HT-29 (cell line): ENCODE measurements at places on chromosomes 13 and 19.

GRCh38 chr19:46719629-46720502, 3.0 kb upstream of the PRKD2 start:
- no peak for DNase-seq

DNA sequence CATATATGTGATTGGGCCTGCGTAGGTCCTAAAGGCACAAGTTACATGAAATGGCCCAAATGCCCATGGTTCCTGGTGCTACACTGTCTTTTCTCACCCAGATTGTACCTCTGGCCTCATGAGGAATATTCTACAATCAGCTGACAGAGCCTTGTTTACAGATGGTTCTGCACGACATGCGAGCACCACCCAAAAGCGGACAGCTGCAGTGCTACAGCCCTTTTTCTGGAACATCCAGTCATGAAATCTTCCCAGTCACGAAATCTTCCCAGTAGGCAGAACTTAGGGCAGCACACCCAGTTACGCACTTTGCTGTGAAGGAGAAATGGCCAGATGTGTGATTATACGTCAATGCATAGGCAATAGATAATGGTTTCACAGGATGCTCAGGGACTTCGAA, 7.7 kb upstream of the ELF1 start:
- DNase-seq, result no peak

DNA sequence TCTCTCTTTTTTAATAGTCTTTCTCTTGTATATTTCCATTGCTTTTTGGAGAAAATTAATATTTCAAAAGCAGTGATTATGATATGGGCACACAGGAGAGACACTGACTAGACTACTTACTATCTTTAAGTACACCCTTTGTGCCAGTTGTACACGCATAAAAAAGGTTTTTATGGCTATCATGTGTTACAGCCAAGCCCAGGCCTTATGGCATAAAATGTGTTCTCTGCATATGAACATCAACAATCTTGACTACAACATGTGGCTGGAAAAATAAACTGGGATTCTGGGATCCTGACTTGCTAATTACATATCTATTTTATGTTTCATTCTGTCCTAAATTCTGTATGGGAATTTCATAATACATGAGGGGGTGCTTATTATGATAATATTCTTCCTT, 1401.8 kb downstream of the SLITRK5 start:
- no peak for DNase-seq

- no peak for DNase-seq
Measured at GRCh38 chr13:91355826-91356710, 8.6 kb downstream of the MIR17HG start.

DNA sequence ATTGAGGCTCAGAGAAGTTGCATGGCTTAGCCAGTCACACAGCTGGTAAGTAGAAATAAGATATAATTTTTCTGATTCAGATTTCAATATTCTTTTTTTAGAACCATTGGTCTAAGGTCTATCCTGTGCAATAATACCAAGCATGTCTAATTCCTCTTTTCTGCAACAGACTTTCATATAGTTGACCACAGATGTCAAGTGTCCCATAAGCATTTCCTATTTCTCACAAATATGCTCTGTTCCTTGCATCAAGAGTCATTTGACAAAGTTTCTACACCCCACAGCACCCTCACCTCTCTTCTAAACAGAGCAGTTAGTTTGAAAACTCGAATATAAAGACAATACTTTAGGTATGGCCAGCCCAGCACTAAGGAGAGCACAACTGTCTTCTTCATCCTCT, 26.8 kb upstream of the SACS start:
- DNase-seq, result no peak

GRCh38 chr19:31438401-31439269, 89.4 kb upstream of the TSHZ3 start:
- DNase-seq, result no peak

DNA sequence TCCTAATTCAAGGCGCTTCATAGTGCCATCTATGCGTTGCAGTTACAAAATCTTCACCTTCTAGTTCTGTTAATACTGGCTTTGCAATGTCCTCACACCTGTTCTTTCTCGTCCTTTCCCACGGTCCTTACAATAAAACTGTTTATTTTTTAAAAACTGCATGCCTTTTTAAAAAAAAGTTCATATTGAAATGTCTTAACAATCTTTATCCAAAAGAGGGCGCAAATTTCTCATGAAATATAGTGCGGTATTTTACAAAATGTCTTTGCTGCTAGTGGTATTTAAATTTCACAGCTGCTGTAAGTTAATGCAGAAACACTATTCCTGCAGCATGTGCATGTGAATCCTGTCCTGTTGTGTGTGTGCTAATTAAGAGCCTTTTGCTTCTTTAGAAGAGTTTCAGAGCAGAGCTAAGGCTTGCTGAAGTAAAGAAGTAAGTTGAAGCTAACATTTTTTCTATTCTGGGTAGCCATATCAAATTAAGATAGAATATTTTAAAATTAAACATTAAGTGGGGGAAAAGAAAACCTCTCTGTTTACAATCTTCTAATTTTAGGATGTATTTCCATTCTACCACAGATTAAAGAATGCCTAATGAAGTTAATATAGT, 15.8 kb upstream of the CLDN10 start:
- peak; percentile 78 for DNase-seq

GRCh38 chr13:110405597-110406450, 98.7 kb downstream of the COL4A2 start:
- DNase-seq, result no peak

GRCh38 chr13:28097503-28097902, 2.9 kb downstream of the FLT3 start:
- no peak for DNase-seq

- peak; percentile 15 for DNase-seq
Measured at GRCh38 chr19:18282788-18283141, 1.3 kb upstream of the JUND start.

DNA sequence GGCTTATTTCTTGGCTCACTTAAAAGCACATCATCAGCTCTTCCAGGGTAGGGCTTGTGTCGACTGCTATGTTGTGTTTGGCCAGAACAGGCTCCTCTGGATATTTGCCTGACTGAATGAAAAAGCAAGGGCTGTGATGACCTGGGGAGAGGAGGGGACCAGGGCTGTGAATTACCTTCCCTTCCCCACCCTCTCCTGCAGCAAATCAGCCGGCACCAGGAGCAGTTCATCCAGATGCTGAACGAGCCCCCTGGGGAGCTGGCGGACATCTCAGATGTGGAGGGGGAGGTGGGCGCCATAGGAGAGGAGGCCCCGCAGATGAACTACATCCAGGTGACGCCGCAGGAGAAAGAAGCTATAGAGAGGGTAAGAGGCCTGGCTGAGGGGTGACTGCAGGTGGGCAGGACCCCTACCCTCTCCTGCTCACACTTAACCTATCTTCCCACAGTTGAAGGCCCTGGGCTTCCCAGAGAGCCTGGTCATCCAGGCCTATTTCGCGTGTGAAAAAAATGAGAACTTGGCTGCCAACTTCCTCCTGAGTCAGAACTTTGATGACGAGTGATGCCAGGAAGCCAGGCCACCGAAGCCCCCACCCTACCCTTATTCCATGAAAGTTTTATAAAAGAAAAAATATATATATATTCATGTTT, 4.4 kb downstream of the GADD45GIP1 start:
- DNase-seq, result no peak

DNA sequence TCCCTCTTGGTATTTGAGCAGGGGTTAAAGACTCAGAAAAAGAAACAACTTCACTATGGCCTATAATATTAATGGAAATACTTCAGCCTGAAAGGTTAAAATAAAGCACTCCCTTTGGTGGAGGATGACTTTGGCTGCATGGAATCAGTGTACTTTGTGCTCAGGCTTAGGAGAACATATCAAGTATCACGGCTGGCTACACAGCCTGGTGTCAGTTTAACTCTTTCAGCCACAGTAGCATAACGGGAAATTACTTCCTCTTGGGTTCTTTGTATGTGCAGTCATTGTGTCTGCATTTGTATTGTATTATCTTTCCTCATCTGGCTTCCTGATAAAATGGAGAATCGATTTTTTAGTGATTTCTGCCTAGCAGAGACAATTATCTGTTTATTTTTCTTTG, 239.0 kb downstream of the GGACT start:
- no peak for DNase-seq

- peak; percentile 90 for DNase-seq
Measured at GRCh38 chr13:44050450-44051063, 170.9 kb downstream of the LACC1 start.

DNA sequence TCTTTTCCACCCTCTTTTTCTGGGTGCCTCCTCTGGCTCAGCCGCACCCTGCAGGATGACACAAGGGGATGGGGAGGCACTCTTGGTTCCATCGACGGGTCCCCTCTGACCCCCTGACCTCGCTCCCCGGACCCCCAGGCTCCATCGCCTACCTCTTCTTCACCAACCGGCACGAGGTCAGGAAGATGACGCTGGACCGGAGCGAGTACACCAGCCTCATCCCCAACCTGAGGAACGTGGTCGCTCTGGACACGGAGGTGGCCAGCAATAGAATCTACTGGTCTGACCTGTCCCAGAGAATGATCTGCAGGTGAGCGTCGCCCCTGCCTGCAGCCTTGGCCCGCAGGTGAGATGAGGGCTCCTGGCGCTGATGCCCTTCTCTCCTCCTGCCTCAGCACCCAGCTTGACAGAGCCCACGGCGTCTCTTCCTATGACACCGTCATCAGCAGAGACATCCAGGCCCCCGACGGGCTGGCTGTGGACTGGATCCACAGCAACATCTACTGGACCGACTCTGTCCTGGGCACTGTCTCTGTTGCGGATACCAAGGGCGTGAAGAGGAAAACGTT, 24.0 kb downstream of the LDLR start:
- no peak for DNase-seq

- no peak for DNase-seq
Measured at GRCh38 chr19:1645299-1645698, 7.1 kb downstream of the TCF3 start.

GRCh38 chr19:13987101-13987890, 18.8 kb downstream of the RFX1 start:
- DNase-seq, result no peak

DNA sequence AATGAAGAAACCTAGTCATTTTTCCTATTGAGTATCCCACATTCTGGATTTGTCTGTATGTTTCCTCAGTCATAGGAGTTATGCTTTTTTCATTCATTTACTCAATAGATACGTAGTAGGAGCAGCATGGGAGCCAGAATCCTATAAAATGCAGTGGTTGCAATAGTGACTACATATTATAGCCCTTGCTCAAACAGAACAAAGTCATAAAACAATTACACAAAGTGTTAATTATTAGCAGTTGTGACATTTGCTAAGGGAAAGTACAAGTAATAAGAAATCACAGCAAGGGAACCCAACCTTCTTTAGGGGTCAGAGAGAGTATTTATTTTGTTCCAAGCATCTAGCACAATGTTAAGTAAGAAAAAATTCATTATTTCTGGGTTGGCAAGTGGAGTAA, 27.7 kb upstream of the POU4F1 start:
- DNase-seq, result peak; percentile 43

DNA sequence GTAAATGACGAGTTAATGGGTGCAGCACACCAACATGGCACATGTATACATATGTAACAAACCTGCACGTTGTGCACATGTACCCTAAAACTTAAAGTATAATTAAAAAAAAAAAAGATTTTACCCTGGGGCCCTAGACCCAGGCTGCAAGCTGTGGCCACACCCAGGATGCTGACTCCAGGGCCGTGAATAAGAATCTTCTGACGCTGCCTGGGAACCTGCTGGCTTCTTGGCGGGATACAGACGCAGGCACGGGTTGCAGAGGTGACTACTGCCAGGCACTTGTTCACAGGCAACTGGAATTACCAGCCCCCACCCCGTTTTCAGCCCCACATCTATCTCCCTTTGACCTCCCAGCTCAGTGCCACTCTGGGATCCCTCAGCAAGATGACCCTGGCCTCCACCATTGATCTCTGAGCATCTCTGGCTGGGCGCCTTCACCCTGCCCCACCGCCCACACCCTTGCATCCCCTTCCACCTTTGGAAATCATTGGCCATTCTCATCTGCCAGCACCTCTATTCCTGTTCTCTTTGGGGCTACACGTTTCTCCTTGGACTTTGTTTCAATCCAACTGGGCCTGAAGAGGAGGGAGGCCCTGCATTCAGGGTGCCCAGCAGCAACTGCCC, 21.1 kb upstream of the CFAP97D2 start:
- DNase-seq, result no peak

DNA sequence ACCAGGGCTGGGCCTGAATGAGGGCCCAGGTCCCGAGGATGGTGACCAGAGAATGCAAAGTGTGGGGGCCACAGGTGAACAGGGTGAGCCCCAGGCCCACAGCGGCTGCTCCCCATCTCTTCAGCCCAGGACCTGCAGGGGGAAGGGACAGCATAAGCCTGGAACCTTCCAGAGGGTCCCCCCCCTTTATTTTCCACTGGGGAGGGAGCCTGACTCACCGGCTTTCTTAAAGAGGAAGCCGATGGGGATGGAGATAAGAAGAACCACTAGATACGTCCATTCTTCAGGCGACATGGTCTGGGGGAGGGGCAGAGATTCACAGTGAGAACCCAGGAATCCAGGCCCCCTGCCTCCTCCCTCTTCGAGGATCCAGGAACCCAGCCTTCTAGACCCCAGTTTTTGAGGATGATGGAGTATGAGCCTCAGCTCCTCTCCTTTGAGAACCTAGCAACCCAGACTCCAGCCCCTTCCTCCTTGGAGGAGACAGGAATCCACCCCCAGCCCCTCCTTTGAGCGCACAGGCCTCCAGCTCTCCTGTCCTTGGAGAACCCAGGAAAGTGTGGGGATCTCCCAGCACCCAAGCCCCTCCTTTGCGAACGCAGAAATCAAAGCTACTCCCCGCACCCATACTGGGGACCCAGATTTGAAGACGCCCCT, 1.0 kb downstream of the MBOAT7 start:
- peak; percentile 79 for DNase-seq

- no peak for DNase-seq
Measured at GRCh38 chr13:18946738-18947137, 234.9 kb downstream of the TUBA3C start.

- peak; percentile 94 for DNase-seq
Measured at GRCh38 chr19:50461066-50461875, 15.0 kb upstream of the EMC10 start.

DNA sequence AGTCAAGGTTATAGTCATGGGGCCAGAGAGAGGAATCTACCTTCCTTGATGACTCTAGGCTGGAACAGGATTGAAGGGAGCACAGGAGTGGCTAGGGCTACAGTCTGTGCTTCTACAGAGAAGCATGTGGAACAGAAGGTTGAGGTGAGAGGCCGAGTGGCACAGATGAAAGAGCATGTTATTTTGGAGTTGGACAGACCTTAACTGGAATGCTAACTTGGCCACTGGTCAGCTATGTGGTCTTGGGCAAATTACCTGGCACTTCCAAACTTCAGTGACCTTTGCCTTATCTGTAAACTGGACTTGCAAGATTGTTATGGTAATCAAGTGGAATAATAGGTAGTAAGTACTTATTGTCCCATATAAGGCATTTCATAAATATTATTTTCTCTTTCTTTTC, 252.7 kb downstream of the KCNRG start:
- peak; percentile 17 for DNase-seq

- DNase-seq, result no peak
Measured at GRCh38 chr13:27587095-27587746, 33.1 kb downstream of the LNX2 start.

DNA sequence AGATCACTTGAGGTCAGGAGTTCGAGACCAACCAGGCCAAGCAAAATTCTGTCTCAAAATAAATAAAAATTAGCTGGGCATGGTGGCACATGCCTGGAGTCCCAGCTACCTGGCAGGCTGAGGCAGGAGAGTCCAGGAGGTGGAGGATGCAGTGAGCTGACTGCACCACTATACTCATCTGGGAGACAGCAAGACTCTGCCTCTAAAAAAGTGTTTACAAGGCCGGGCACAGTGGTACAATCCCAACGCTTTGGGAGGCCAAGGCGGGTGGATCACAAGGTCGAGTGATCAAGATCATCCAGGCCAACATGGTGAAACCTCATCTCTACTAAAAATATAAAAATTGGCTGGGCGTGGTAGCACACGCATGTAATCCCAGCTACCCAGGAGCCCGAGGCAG, 4.2 kb upstream of the DAPK3 start:
- no peak for DNase-seq

- DNase-seq, result no peak
Measured at GRCh38 chr13:77415253-77416071, 88.6 kb upstream of the MYCBP2 start.
